Stimulated activated CD4-positive, alpha-beta T cell treated with anti-CD3 and anti-CD28 coated beads, Interleukin-1b, Interleukin-23, amount 100 ng/mL, for 48 hours (primary cell): ENCODE measurements at places on chromosomes 16 and 17.

- no peak for DNase-seq
Observed at GRCh38 chr17:55390364-55390977, 31.2 kb downstream of the MMD start.

- no peak for DNase-seq
Observed at GRCh38 chr17:41620583-41621434, 3.6 kb downstream of the KRT17 start.

- DNase-seq, result no peak
Observed at GRCh38 chr16:658679-659571, 9.0 kb upstream of the RHOT2 start.

DNA sequence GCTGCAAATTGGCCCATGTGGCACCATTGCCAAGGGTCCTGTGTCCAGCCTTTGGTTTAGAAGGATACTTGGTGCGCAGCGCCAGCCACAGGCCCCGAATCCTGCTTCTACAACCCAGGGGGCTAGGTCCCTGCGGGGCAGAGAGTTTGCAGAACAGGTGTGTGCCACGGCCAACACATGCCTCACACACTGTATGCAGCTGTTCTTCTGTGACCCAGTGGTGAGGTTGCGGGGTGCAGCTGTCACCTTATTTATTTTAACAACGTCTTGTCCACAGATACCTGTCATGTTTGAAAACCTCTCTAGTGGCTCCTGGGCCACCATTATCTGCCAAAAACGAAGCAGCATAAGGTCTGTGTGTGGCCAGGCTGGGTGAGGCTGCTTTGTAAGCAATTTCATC lies 11.6 kb downstream of the CBFA2T3 start:
- no peak for DNase-seq

DNA sequence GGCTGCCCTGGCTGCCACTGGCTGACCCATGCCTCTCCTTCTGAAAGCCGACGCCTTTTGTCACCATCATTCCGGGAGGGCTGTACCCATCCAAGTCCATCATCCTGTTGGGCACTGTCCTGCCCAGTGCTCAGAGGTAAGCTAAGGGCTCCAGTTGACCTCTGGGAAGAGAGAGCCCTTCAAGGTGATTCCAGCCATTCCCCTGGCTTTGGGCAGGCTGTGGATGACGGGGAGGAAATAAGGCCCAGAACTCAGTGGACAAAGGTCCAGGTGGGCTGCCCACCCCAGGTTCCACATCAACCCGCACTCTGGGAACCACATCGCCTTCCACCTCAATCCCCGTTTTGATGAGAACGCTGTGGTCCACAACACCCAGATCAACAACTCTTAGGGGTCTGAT lies 45.8 kb downstream of the NOS2 start:
- no peak for DNase-seq

DNA sequence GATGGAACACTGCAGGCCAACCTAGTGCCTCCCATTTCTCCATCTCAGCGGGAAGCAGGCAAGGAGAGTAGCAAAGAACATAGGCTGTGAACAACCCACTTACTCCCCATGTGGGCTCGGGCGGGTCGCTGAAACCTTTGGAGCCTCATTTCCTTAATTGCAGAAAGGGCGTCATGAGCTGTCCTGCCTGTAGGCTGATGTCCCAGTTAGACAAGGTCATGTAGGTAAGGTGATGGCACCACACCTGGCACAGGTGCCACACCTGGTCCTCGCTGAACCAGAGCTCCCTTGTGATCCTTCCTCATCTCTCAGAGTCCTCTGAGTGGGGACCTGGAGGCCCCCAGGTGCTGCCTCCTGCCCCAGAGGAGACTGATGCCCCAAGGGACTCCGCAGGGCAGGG lies 22.9 kb downstream of the ABCC3 start:
- DNase-seq, result no peak

DNA sequence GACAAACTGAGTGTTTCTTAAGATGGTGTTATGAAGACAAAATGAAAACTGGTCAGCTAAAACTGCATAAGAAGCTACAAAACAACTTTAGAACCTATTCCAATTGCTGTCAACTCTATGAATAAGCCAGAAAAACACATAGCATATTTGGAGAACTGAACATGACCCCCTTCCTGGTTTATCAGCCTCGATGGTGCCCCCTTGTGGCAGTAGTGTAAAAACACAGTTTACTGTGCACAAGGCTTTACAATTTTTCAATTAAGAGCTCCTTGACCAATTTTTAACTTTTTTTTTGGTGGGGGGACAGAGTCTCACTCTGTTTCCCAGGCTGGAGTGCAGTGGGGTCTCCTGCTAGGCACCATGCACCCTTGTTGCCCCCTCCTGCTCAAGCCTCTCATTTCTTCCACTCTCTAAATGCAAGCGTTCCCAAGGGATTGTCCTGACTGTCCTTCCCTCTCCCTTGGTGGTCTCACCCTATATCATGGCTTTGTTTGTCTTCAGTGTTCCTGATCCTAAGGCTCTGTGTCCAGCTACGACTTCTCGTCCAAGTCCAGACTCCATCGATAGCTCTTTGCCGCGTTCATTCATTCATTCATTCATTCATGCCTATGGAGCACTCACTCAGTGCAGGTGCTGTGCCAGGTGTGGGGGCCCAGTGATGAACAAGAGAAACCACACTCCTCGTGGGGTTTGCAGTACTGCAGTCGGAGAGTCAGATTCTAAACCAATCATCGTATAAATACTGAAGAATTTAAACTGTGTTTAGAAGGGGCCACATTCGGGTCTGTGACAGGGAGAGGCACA lies 7.5 kb downstream of the EIF1 start:
- peak; percentile 74 for DNase-seq

DNA sequence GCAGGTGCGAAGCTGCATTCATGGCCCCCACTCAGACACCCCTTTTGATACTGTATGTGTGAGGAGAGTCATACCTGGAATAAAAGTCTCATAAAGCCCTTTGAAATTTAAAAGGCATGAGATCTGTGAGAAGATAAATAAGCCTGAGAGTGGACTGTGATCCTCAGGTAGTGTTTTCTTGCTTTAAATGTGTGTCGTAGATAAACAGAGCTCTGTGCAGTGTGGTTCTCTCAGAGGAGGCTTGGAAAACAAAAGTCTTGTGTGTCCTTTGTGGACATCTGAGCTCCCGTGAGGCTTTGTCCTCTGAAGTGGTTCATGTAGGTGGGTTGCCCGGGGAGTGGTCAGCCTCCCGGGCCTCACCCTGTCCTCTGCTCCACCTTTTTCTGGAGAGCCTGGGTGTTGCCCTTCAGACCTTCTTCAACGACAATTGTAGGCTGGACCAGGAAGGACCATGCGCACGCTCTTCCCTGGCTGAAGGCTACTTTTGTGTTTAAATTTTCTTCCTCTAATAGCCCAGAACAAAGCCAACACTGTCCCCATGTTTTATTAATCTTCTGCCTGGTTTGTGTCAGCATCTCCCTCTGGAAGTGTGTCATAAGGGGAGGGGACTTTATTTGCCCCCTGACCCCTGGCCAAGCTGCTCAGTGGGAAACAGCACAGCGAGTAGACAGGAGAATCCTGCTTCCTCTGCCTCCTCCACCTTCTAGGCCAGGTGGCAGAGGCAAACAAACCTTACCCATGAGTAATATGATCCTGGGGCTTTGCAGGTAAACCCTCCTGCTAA lies 151.2 kb downstream of the MSI2 start:
- no peak for DNase-seq
